ENCODE measurements at places on chromosomes 12 and 14. TPM values are rescaled to one million over a fixed set of nuclear protein-coding genes. Genes with fewer than 3 reads are reported as not detected.

Gene NABP2
- 33.2 TPM for total RNA-seq

Gene KRT78
- not detected for total RNA-seq

Gene WNT5B
- 15.2 TPM for total RNA-seq

Gene SERPINA12
- not detected for total RNA-seq

Gene LRP1
- 490 TPM for total RNA-seq

Gene HOXC4
- total RNA-seq: not detected

Gene C3AR1
- total RNA-seq: 0.40 TPM

Gene ANO2
- 0.13 TPM for total RNA-seq

Gene MAP3K9
- total RNA-seq: under 0.01 TPM

Gene LHX5
- not detected for total RNA-seq

Gene RPL36AL
- 425 TPM for total RNA-seq

Gene NFATC4
- 32.8 TPM for total RNA-seq

Gene IRAK3
- total RNA-seq: 9.1 TPM

Gene C12orf54
- total RNA-seq: not detected

Gene TMCC3
- total RNA-seq: 0.50 TPM

Gene DNAJC22
- 4.9 TPM for total RNA-seq

Gene EMP1
- 47.6 TPM for total RNA-seq

Gene KRT71
- not detected for total RNA-seq

Gene SMIM41
- 0.13 TPM for total RNA-seq

Gene SRRM4
- not detected for total RNA-seq

Gene MIP
- not detected for total RNA-seq

Gene CELA1
- total RNA-seq: not detected

Gene SLC39A5
- total RNA-seq: not detected

Gene GPX2
- total RNA-seq: 0.12 TPM

Gene CLEC4E
- not detected for total RNA-seq

Gene MANSC4
- not detected for total RNA-seq

Gene UTP20
- 11.8 TPM for total RNA-seq

Gene KRT5
- 0.53 TPM for total RNA-seq

Gene HOMEZ
- 2.4 TPM for total RNA-seq

Gene VRTN
- not detected for total RNA-seq

Gene GLTP
- 58.8 TPM for total RNA-seq

Gene LRRC9
- total RNA-seq: not detected

Data from aortic smooth muscle cell (primary cell).